ENCODE measurements at places on chromosomes 3 and 15. TPM values are rescaled to one million over a fixed set of nuclear protein-coding genes. Genes with fewer than 3 reads are reported as not detected.

DNA sequence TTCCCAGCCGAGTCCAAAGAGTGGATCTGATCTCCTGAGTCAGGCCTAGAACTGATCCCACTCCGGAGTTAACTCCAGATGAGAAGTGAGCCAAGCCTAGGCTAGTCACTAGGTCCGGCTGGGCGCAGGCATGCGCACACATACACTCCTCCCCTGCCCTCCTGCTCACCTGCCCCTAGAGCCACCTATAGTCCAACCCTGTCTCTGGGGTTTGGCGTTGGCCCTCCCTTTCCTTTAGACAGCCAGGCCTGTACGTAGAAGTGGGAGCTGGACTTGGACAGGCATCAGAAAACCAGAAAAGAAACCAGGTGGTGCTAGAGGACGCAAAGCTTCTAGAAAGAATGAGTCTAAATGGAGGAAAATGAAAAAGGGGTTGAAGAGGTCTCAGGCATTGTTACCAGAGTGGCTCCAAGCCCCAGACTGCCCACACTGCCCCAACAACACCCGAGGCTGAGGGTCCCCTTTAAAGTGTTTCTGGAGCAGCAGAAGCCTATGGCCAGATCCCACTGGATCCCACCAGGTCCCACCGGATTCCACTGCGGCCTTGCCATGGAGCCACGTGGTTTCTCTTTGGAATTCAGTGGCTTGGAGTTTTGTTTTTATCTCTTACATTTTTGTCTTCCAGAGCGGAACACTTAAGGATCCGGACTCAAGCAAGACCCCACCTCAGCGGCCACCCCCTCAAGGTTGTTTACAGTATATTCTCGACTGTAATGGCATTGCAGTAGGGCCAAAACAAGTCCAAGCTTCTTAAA, 24.2 kb upstream of the TIMP4 start:
- DNase-seq = no peak

GRCh38 chr3:151383111-151383510, 1.4 kb downstream of the P2RY12 start:
- DNase-seq = no peak

Gene WDR49
- total RNA-seq = not detected

- DNase-seq = no peak
Measured at GRCh38 chr15:47376190-47376589, 341.1 kb upstream of the SEMA6D start.

DNA sequence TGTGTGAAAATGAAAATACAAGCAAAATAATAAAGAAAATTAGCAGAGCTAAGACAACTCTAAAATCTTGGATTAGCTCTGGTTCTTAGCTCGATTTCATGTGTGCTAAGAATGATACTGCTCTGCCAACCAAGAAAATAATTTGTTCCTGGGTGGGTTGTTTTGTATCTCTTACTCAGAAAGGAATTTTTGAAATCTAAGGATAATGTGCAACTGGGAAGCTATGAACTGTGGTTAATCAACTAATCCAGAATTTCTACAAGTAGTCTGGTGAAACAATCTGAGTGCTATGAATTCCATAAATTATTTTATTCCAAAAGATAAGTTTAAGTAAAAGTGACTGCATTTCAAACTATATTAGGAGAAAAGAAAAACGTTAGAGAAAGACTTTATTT, 92.0 kb downstream of the TFDP2 start:
- no peak for DNase-seq

- DNase-seq = peak; percentile 64
Measured at GRCh38 chr3:42025370-42026138, 63.7 kb upstream of the ULK4 start.

GRCh38 chr3:194198938-194199337, 63.0 kb downstream of the HES1 start:
- DNase-seq = no peak

Gene MTHFS
- total RNA-seq = 12.5 TPM

Gene DNASE1L3
- total RNA-seq = not detected

DNA sequence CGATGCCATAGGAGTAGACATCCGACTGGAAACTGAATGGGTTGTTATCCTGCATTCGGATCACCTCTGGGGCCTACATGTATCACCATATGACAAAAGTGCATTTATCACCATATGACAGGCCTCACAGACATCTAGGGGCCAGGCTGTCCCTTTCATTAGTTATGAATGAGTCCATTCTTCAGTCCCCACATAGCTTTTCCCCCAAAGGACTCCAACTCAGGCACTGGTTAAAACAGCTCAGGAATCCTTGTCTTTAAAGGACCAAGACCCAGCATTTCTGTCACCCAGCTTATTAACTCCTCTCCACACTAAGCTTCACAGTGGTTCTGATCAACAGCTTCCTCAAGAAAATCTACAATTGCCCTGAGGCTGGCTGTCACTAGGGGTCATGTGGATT, 28.3 kb downstream of the MKRN2 start:
- no peak for DNase-seq

All from epithelial cell of proximal tubule (primary cell).